ENCODE measurements at places on chromosomes 4 and X. TPM values are rescaled to one million over a fixed set of nuclear protein-coding genes. Genes with fewer than 3 reads are reported as not detected.

SCFD2 gene
- total RNA-seq = 62.4 TPM

HSFX1 gene
- under 0.01 TPM for total RNA-seq

MAGEA1 gene
- total RNA-seq = not detected

ADH1B gene
- 0.36 TPM for total RNA-seq

VSIG1 gene
- total RNA-seq = not detected

FAM50A gene
- total RNA-seq = 65.5 TPM
